ENCODE measurements at places on chromosomes 3 and 15.

DNA sequence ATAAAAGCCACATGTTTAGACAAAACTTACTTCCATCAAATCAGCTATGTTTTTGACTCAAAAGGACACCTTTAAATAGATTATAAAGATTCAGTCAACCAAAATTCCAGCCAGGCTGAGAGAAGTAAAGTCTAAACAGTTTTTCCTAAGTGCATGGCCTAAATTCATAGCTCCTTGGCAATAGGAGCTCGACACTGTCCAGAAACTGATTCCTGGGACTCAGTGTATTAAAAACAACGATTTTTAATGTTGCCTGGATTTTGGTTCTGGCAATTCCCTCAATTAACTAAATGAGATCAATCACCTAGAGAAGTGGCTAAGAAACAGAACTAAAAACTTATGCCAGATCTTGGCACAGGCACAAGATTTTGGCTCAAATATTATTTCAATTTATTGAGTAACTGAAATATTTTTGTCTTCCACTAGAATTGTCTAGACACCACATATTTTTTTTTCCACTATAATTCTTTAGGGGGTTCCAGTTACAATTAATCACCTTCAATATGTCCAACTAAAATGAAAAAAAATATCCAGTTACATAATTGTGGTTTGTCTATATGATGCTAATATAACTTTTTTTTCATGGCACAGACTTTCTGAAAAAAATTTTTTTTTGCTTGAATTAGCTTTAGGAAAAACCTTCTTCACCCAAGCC, 135.9 kb downstream of the TFDP2 start:
- DNase-seq: no peak

DNA sequence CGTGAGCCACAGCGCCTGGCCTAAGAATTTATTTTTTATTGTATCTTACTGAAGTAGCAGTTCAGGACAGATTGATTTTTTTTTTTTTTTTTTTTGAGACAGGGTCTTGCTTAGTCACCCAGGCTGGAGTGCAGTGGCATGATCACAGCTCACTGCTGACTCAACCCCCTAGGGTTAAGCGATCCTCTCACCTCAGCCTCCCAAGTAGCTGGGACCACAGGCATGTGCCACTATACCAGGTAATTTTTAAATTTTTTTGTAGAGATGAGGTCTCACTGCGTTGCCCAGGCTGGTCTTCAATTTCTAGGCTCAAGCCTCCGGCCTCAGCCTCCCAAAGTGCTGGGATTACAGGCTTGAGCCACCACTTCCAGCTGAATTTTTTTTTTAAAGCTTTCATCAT, 99.8 kb upstream of the HERC1 start:
- no peak for DNase-seq

GRCh38 chr15:81088470-81089013, 45.5 kb upstream of the CFAP161 start:
- no peak for DNase-seq

GRCh38 chr3:57803647-57804081, 47.6 kb downstream of the SLMAP start:
- DNase-seq: no peak

- DNase-seq: no peak
Observed at GRCh38 chr3:4813909-4814304, 165.3 kb upstream of the BHLHE40 start.

DNA sequence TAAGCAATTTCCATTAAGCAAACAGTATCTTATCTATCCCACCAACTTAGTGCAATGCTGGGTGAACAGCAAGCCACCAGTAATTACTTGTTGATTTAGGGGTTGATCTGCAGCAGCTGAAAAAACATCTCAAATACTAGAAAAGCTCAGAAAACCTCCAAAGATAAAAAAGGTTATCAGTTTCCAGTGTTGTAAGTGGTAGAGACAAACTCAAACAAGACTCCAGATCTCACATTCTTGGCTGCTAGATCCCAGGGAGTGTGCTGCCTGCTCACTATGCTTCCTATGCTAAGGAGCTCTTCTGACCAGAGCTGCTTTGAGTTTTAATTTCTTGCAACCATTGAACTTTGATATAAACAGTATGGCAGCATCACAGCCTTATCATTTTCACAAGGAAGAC, 11.3 kb downstream of the B3GALNT1 start:
- no peak for DNase-seq

GRCh38 chr3:46579756-46580286, 13.7 kb upstream of the LRRC2 start:
- no peak for DNase-seq

DNA sequence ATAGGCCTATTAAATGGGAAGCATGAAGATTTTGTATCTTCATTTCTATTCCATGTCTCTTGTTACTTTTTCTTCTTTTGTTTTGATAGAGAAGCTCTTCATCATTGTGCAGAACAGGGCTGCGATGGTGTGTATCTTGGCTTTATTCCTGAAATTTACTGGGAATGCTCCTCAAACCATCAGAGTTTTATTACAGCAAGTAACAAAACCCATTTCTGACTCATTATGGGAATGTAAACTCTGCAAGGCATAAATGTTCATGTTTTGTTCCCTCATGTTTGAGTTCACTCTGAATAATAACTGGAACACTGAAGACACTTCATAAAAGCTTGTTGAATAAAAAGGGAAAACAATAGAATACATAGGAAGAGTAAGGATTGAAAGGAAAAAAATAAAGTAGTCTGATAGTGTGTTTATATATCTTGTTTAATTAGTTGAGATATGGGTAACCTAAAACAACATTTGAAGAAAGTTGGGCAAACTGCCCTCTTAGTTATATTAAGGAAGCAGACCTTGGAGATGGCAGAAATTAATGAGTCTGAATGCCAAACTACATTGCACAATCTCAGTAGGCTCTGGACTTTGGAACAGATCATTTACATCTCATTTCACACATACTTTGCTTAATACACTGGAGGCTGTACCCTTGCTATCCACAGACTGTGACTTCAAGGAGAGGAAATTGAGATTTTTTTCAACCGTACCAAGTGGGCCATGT, 521.5 kb downstream of the GRM7 start:
- no peak for DNase-seq

DNA sequence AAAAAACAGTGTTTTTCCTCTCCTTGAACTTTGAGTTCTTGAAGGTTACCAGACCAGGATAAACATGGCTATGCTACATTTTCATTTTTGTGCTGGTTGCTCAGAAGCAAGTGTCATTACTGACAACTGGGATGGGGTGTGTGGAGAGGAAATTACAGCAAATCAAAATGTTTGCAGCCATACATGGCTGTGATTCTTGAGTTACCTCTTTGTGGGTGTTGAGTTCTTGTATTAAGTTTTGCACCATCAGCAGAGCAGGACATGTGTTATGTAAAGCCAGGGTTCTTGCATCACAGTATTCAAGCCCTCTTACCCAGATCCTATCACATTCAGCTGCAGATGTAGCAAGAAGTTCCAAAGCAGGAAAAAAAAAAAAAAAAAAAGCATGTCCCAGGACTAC, 53.9 kb upstream of the ATOSA start:
- no peak for DNase-seq

DNA sequence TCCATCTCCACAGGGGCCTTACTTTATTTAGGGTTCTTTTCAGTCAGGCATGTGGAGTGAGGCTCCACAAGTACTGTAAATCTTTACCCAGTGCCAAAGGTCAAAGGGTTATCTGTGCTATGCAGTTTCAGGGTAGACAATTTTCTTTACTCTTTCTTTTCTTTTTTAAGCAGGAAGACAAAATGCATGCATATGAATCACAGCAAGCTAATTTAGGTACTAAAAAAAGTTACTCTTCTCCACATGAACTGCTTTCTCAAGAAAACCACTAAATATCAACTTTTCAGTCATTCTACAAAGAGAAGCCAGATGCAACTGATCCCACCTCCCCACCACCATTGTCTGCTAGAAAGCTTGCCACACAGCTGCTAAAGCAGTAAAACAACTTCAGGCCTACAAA, 73.3 kb upstream of the PYGO1 start:
- DNase-seq: no peak

DNA sequence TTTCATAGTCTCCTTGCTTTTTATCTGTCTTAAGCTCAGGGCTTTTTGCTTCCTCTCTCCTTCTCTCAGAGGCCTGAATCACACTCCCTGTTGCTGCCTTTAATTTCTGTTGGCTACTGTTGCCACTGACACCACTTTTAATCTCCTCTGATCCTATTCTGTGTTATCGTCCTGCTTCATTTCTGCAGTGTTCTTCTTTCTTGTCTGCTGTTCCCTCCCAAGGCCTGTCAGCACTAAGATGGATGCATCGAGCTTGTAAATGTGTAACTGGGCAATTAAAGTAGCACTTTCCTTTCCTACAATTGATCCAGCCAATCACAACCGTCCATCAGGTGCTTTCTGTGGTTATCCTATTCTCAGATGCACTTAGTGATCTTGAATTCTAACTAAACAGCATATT, 71.3 kb upstream of the VEPH1 start:
- DNase-seq: no peak

GRCh38 chr3:163518065-163518464, 1560.2 kb downstream of the SI start:
- DNase-seq: no peak

DNA sequence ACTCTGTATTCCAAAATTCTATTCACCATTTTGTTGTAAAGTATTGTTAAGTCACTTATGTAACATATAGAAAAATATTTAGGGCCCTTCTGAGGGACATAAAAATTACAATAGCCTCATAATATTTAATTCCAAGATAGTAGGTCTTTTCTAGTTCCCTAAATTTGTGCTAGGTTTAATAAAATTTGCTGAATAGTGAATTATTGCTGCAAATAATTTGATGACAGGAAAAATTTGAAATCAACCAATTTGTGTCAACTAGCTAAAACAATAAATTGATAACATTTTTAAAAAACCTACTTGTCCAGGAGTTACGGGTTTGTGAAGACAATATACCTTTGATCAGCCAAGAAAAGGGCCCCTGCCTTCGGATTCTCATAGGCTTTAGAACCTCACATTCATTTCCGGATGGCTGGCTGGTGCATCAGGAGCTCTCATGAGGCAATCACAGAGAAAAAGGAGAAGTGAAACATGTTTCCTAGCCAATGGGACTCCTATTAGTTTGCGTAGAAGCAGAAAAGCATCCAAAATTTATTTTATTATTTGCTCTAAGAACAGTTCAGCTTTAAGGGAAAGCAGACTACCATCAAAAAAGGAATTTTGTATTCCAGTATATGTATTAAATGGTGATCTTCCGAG, 177.2 kb downstream of the LRRC3B start:
- no peak for DNase-seq

DNA sequence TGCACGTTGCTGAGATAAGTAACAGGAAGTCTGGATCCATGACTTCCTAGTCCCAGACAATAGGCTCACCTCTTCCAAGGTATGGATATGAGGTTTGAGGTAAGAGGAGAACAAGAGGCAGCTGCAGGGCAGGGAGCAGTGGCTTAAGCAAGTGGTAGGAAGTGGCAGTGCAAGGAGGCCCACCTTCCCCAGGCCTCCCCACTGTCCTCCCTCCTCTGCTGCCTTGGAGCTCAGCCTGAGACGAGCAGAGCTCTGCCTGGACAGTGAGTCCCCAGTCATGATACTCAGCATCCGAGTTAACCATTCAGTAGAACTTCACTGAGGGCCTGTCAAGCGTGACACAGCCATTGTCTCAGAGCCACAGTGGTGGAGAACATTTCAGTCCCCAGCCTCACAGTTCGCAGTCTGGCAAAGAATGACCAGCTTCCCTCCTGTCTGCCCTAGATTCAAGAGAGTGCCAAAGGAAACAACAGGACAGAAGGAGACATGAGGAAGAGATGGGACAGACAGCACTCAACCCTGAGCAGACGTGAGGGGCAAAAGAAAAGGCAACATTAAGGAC, 41.4 kb upstream of the BOC start:
- DNase-seq: no peak

- DNase-seq: no peak
Observed at GRCh38 chr3:44125246-44125645, 116.4 kb upstream of the TOPAZ1 start.

- DNase-seq: no peak
Observed at GRCh38 chr3:99041747-99042146, 140.3 kb upstream of the DCBLD2 start.

- peak; percentile 5 for DNase-seq
Observed at GRCh38 chr15:98420837-98421236, 227.5 kb upstream of the IGF1R start.

- no peak for DNase-seq
Observed at GRCh38 chr15:36407647-36408046, 171.8 kb upstream of the CDIN1 start.

- no peak for DNase-seq
Observed at GRCh38 chr3:46184469-46184868, 23.6 kb downstream of the CCR1 start.

DNA sequence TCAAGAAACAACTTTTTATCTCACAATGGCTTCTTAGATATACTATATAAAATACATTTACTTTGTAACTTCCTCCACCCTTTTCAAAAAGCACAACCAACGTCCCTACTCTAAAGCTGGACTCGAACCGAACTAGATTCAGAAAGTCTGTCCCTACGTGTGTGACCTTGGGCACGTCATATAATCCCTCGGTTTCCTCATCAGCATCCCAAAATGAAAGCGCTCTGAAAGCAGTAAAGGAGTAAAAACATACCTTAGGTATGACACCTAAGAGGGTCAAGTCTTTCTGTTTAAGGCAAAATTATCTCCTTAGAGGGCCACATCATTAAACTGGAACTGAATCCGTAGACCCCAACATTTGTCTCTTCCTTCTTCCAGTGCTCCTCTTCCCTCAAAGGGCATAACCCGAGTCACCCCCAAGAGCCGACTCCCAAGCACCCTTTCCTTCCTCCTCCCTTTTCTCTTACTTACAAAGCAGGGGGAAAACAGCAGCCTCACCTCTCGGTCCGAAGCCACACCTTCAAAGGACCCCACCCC, 663 bp downstream of the PDCD10 start:
- DNase-seq: no peak

GRCh38 chr3:175153595-175153994, 294.5 kb downstream of the NAALADL2 start:
- DNase-seq: no peak
